Stimulated activated CD4-positive, alpha-beta T cell treated with anti-CD3 and anti-CD28 coated beads, Interleukin-1b, Interleukin-23, amount 100 ng/mL, for 4 hours (primary cell): ENCODE measurements at places on chromosomes 6 and 20.
A peak's percentile ranks its signal among the peaks of the same experiment; 100 is the strongest.

GRCh38 chr6:11043378-11043960 is 636 bp downstream of the ELOVL2 start:
- DNase-seq: no peak

- DNase-seq: no peak
Measured at GRCh38 chr6:118306392-118307238, 241.5 kb upstream of the PLN start.

GRCh38 chr6:169189686-169190085 is 64.0 kb downstream of the THBS2 start:
- no peak for DNase-seq

DNA sequence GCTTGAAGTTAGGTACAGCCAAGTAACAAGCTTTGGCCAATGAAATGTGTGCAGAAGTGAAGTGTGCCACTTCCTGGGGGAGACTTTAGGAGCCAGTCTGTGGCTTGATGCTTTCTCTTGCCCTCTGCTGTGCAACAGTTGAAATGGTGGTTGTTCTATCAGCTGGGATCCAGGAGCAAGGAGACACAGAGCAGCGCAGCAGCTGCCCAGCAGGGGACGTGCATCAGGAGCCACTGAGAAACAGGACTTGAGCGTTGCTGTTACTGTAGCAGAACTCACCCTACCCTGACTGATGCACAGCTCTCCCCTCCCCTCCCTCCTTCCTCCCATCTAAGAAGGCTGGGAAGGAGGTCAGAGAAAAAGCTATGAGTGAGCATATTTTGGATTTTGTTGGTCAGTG is 18.9 kb upstream of the CCN5 start:
- DNase-seq: no peak

- DNase-seq: no peak
Measured at GRCh38 chr20:2465100-2465499, 5.5 kb downstream of the SNRPB start.

DNA sequence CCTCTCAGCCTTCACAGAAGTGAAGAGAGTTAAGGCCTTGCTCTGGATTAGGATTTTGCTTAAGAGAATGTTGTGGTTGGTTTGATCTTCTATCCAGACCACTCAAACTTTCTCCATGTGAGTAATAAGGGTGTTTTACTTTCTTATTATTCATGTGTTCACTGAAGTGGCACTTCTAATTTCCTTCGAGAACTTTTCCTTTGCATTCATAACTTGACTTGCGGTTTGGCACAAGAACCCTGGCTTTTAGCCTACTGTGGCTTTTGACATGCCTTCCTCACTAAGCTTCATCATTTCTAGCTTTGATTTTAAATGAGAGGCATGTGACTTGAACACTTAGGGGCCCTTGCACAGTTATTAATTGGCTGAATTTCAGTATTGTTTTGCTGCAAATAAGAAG is 166.1 kb upstream of the OPRM1 start:
- DNase-seq: no peak

- no peak for DNase-seq
Measured at GRCh38 chr6:1266686-1267056, 45.2 kb upstream of the FOXQ1 start.

GRCh38 chr6:170542031-170542719 is 10.9 kb downstream of the PSMB1 start:
- no peak for DNase-seq

DNA sequence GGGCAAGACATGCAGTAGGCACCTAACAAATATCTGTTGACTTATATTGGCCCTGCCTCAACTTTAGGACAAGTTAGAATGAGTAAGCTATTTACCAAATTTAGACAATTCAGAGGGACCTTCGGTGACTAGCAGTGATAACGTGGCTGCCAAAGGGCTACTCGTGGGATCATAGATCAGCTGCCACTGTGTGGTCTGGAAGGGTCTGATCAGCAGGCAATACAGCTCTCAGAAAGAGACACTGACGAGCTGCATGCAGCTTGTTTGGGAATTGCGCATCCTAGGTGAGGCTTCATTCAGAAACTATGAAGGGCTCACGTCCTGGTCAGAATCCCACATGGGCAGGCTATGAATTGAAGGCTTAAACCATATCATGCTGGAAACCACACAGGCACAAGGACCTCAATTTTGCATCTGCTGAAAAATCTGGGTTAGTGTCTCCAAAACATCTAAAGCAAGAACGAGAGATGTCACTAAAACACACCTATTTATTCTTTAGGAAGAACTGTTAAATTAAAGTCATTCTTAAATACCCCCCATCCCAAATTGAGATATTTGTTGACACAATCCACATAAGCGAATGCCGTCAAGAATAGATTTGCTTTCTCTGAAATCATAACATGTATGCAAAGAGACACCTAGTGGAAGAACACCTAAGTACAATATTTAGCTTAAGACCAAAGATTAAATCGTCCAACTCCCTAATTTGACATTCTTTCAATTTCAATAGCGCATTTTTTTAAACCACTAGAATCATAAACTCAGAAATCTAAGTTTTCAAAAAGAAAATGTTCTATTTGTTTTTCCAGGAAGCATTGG is 79.6 kb downstream of the IPCEF1 start:
- DNase-seq: no peak

GRCh38 chr6:138036111-138036510 is 71.1 kb downstream of the PERP start:
- no peak for DNase-seq

DNA sequence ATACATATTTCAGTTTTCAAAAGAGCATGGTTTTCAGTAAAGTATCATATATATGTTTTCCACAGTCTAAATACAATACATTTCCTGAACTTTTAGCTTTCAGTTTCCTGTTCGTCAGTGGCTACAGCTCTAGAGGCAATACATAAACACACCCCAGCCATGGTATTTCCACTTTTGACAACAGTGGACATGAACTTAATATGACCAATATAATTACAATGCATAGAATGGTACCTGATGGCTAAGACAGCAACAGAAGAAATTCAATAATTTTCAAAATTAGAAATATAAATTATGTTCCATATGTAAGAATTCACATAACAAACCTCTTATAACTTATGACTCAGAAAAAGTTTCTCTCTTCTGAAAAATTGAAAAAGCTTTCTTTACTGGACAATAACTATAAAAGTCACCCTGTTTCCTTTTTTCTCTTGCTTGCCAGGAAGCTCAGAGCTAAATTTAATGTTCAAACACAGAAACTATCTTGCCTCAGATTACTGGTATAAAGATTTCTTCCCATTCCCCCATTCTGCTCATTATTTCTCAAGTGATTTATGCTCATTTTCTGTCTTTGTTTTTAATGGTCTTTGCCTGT is 19.2 kb downstream of the FKBP5 start:
- DNase-seq: no peak

GRCh38 chr6:6951355-6951754 is 156.4 kb upstream of the RREB1 start:
- DNase-seq: no peak

DNA sequence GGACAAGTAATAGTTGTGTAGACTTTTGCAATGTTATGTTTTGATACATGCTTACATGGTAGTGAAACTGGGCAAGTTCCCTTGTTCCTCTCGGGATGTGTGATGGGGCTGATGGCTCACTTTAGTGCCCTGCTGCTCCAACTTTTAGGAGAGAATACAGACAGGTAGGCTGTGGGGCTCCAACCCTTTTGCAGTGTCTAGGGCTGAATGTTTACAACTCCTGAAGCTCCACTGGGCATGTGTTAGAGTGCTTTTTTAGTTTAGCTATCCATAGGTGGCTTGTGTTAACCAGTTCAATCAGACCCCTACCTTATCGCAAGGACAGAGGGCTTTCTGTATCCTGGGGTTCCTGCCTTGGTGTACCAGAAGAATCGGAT is 33.8 kb downstream of the SERPINB6 start:
- no peak for DNase-seq

DNA sequence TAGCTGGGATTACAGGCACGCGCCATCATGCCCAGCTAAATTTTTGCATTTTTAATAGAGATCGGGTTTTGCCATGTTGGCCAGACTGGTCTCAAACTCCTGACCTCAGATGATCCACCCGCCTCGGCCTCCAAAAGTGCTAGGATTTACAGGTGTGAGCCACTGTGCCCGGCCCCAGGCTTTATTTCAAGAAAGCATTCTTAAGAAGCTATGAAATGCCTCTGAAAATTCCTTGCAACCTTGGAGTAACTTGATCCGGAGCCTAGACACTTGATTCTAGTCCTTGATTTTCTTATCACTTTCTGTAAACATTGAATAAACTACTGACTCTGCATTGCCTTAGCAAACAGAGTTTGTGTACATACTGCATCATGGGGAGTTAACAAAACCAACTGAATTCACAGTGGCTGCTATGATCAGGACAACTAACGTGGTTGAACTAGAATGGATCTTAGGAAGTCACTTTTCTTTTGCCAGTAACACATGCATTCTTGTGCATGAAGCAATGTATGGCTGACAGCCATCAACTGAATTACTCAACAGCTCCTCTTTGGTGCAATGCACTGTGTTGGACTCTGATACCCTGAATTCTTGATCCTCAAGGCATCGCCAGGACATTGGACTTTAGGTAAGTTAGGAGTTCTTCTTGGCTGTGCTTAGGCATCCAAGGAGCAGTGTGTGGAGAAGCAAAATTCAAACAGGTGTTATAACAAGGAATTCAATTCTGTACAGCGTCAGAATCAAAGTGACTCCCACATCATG is 102.8 kb upstream of the TMEM170B start:
- DNase-seq: no peak

- DNase-seq: no peak
Measured at GRCh38 chr6:17519120-17519519, 81.0 kb upstream of the FAM8A1 start.

GRCh38 chr6:127199470-127199869 is 67.2 kb upstream of the RNF146 start:
- DNase-seq: no peak

DNA sequence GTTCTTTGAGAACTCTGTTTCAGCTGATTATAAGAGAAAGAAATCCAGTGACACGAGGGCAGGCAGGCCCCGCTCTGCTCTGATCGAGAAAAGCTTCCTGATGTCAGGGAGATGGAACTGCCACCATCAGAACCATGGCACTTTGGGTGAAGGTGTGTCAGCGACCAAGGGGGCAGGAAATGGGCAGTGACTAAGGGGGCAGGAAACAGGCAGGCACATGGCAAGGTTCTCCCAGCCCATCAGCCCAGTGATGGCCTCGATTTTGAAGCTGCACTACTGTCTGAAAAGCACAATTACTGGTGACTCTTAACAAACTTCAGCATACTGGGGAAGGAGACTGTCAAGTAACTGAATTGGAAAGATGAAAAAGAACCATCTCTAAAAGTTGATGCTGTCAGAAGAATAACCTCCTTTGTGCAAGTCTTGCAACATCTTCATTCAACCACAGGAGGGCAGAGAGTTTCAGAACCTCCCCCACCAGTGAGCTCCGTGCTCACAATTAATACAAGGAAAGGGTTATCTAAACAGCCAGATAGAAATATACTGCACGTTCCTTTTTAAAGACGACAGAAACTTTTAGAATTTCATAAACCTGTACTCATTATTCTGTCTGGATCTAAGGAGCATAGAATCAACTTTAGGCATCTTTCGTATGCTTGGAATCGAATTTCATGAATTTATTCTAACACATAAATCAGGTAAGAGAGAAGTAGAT is 39.1 kb downstream of the TMX4 start:
- no peak for DNase-seq

GRCh38 chr20:17107127-17107526 is 119.7 kb upstream of the PCSK2 start:
- DNase-seq: no peak

- DNase-seq: no peak
Measured at GRCh38 chr6:42978487-42978838, 518 bp downstream of the PEX6 start.

DNA sequence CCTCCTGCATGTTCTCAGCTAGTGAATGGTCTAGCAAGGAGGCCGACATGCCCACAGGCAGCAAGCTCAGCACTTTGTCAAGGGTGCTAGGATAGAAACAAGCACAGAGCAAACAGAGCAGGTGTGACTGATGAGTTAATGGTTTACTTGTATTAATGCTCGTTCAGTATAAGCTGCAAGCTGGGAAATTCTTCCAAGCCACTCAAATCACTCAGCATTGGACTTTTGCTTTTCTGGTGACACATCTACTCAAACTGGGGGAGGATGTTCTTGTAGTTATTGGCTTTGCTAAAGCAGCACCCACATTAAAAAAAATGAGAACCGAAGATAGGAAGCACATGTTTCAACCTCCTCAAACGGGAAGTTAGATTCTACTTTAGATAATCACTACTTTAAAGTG is 43.1 kb upstream of the NEDD9 start:
- no peak for DNase-seq

GRCh38 chr6:28399350-28400121 is at the start of gene ZSCAN12:
Gene ZSCAN12, minus strand, starts transcription at chr6:28399747. Its CDS starts 1,342 bp downstream, at chr6:28398405.
- peak; percentile 76 for DNase-seq

DNA sequence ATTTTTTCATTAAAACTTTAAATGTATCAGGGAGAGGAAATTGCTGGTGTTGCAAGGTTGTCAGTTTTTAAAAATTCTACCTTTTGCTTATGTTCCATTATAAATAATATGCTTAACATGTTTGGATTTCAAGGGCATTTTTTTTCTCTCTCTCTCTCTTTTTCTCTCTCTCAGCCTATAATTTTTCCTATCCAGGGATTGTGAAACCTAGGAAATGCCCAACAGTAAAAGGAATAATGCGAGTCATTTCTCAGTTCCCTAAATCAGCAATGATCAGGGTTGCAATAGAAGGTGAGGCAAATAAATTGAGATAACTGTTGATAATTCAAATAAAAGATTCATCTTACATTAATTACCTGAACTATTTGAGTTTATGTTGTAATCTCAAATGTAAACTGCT is 53.2 kb upstream of the IFNGR1 start:
- no peak for DNase-seq

GRCh38 chr20:58268421-58268821 is 40.0 kb upstream of the ANKRD60 start:
- no peak for DNase-seq

DNA sequence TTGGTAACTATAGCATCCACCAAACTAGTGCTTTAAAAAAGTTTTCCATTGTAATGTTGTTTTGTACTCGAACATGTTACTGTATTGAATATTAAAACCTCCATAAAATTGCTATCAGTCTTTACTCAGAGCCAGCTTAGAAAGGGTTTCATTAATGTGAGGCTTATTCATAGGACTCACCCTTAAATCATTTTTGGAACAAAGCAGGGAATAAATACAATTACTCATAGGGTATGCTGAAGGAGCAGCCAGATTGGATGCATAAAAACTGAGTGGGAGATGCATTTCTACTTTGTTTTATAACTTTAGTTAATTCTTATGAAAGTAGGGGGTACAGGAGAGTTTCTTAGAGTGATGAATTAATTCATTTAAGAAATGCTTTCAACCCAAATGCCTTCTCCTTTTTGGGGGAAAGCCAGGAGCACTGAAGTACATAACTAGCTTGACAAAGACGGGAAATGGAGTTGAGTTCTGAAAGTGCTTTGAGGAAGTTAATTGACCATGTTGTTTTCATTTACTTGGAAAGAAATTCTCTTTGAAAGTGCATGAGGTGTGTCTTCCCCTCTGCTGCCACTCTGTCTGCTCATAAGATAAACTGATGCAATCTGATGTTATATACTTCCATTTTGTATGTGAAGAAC is 90.3 kb downstream of the RNF144B start:
- DNase-seq: no peak

- DNase-seq: no peak
Measured at GRCh38 chr6:7805850-7806214, 79.9 kb downstream of the BMP6 start.
